Fibroblast of skin of left quadriceps (primary cell): ENCODE measurements at places on chromosomes 6 and 20.

DNA sequence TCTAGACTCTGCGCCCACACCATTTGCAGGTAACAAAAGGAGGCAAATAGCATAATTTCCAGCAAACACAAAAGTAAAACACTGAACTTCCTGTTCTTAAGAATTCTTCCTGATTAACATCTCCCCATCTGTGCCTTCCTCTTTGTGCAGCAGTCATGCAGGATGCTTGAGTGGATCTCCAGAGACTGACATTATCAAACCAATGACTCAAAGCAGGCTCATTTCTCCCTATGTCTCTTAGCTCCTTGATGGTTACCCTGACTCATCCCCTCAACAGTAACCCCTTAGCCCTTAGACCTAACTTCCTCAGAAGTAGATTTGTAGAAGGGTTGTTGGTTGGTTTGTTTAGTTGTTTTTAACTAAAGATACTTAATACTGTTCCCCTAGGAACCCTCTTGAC is 137.0 kb upstream of the RIN2 start:
- DNase-seq, result no peak

GRCh38 chr6:168050225-168050880 is 28.7 kb downstream of the FRMD1 start:
- no peak for DNase-seq

- DNase-seq, result peak; percentile 67
Observed at GRCh38 chr6:154613137-154613676, 102.7 kb upstream of the CNKSR3 start.

DNA sequence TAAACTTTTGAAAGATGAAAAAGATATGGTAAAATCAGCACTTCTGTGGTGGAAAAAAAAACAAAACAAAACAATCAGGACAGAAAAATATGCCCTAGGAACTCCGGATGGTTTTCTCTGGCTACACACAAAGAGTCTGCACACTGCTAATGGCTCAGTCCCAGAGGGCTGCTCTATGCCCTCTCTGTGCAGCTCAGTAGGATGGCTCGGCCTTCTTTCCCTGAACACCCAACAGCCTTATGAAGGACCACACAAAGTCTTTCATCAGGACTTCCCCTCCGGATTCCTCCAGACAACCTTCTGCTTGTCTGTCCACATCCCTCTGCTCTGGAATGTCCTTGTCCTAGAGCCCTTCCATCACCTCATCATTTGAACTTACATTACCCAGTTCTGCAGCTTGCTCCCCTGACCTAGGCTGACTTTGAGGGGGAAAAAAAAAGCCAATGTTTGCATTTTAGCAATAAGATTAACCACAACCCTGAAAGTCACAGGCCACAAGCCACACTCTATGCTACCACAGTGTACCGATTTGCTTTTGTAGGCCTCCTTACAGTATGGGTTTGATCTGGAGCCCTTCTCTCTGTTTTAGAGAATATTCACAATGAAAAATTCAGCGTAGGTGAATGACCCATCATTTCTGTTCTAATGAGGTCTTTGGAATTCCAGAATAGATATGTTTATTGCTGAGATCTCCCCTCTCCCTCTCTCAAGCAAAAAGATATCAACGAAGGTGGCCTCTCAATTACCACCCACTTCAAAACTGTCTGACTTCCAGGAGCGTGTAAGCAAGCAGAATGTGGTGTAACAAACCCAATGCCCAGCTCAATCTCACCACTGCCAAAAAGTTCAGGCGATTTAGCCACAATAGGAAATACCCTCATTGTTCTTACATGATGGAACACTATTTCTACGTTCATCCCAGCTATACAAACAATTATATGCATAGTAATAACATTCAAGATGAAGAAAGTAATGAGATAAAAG is 164.0 kb downstream of the GMDS start:
- DNase-seq, result no peak

GRCh38 chr6:28490205-28490890 is 25.2 kb downstream of the GPX6 start:
- DNase-seq, result no peak

GRCh38 chr6:116369540-116369939 is 1.2 kb upstream of the DSE start:
- no peak for DNase-seq

- no peak for DNase-seq
Observed at GRCh38 chr20:41393705-41394066, 27.1 kb upstream of the EMILIN3 start.

DNA sequence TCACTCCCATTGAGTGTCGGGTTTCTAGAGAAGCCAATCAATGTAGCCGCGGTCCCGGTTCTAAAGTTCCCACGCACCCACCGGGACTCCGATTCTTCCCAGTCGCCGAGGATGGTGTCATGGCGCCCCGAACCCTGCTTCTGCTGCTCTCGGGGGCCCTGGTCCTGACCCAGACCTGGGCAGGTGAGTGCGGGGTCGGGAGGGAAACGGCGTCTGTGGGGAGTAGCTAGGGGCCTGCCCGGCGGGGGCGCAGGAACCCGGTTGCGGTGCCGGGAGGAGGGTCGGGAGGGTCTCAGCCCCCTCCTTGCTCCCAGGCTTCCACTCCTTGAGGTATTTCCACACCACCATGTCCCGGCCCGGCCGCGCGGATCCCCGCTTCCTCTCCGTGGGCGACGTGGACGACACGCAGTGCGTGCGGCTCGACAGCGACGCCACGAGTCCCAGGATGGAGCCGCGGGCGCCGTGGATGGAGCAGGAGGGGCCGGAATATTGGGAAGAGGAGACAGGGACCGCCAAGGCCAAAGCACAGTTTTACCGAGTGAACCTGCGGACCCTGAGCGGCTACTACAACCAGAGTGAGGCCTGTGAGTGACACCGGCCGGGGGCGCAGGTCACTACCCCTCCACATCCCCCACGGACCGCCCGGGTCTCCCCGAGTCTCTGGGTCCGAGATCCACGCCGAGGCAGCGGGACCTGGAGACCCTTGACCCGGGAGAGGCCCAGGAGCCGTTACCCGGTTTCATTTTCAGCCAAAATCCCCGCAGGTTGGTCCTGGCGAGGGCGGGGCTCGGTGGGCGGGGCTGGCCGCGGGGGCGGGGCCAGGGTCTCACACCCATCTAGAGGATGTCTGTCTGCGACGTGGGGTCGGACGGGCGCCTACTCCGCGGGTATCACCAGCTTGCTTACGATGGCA is 35.2 kb upstream of the HLA-G start:
- DNase-seq, result no peak

GRCh38 chr6:142913511-142914047 is 31.4 kb downstream of the HIVEP2 start:
- DNase-seq, result no peak

DNA sequence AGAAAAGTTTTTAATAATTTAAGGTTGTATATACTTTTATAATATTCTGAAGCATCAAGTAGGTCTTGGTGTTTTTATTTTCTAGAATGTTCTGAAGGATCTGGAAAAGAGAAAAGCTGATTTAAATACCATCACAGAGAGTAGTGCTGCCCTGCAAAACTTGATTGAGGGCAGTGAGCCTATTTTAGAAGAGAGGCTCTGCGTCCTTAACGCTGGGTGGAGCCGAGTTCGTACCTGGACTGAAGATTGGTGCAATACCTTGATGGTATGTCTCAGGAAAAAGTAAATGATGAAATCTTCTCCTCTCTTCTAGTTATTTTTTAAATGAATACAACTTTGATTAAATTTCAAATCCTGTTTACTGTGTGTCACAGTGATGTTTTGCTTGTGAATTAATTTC is 225.7 kb downstream of the UTRN start:
- no peak for DNase-seq

DNA sequence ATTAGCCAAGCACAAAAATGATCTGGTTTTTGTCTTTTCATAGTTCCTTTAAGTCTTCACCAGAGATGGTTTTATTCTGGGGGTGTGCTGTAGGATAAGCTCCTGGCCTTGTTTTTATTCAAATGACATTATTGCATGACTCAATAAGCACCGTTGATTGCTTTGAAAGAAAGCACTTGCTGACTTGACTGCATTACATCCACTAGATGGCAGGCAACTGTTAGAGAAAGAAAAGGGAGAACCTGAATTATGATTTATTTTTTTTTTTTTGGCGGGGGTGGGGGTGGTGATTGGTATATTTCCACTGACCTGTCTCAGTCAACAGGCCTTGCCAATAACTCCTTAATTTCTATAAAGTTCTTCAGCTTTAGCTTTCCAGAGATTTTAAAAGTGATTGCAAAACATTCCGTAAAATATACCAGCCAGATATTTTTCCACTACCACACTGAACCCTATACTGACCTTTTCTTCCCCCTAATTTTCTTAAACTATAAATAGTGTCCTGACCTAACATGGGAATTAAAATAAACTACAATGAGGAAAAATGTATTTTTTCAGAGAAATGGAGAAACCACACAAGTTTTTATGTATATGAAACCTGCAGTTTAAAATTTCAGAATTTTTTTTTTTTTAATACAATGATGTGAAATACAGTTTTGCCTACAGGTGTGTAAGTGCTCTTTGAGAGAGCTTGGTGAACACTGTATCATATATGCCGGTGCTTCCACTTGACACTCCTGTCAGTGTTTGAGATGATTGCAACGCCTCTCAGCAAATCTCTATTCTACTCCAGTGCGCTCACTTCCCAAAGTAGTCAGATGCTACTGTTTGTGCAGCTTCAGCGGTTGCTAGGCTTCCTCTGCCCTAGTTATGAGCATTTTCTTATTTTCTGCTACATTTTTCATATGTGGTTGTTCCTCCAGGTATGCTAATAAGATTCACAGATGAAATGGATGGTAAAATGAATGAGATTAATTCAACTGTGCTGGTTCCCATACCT is 274.3 kb downstream of the CD109 start:
- DNase-seq, result peak; percentile 62

DNA sequence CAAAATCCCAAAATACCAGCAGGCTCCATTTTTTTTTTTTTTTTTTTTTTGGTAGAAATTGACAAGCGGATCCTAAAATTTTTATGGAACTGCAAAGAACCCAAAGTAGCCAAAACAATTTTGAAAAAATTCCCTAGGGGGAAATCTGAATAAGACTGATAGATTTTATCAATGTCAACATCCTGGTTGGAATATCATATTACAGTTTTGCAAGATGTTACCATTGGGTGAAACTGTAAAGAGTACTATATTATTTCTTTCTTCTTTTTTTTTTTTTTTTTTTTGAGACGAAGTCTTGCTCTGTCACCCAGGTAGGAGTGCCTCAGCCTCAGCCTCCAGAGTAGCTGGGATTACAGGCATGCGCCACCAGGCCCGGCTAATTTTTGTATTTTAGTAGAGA is 29.4 kb upstream of the BEND3 start:
- no peak for DNase-seq

GRCh38 chr20:58867211-58867610 is 14.7 kb downstream of the GNAS start:
- DNase-seq, result no peak

- no peak for DNase-seq
Observed at GRCh38 chr6:118768904-118769325, 117.5 kb upstream of the CEP85L start.

GRCh38 chr20:6588296-6588695 is 179.2 kb upstream of the BMP2 start:
- DNase-seq, result no peak

DNA sequence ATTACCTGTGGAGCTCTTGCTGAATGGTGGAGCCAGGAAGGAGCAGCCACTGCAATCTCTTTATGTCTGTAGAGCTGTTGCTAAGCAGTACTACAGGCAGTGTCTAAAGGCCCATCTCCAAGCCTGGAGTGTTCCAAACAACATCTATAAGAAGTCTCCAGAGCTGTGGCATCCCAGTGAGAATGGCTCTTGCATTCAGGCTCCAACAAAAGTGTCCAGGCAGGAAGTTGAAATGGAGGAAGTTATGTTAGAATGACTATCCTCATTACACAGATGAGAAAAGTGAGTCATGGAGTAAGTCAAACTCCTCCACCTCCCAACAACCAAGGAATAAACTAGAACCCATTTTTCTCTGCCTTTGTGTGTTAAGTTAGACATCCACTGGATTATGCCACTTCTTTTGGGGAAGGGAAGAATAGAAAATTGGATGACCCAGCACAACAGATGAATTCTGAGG is 288.5 kb upstream of the STXBP5 start:
- no peak for DNase-seq

- peak; percentile 97 for DNase-seq
Observed at GRCh38 chr6:37077905-37078296, 72.4 kb downstream of the FGD2 start.

DNA sequence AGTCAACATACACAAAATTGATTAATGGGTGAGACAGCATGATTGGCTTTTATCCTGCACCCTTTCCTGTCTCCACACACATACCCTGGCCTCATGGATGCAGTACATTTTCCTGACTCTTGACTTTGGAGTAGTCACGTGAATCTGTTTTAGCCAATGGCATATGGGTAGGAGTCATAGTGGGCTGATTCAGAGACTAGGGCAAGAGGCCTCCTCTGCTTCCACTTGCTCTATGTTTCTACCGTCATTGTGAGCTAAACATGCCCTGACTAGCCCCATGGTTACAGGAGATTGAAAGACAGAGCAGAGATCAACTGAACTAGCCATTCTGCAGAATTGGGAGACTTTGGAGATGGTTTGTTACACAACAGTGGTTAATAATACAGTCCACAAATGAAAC is 850.0 kb downstream of the DHX35 start:
- DNase-seq, result no peak

DNA sequence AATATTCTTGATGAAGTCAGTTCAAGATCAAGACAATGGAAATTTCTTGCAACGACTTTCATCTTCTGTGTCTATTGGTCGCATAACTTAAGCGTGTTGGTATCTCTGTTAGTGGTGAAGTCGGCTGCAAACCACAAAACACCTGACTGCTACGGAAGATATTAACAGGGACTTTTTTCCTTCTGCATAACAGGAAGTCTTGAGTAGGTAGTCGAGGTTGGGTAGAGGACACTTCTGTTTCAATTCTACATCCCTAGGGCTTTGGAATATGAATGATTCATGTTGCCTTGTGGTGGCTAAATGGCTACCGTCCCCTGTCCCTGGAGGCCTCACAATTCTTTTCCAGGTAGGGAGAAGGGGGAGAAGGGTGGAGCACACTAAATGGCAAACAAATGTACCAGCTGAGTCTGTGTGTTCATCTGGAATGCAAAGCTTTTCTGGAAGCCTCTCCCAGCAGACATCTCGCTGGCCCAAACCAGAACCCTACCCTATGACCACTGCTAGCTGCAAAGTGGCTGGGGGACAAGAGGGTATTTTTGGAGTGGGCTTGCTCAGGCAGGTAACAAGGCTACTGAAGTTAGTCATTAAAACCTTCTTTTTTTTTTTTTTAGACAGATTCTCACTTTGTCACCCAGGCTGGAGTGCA is 34.6 kb upstream of the NKX2-2 start:
- no peak for DNase-seq

DNA sequence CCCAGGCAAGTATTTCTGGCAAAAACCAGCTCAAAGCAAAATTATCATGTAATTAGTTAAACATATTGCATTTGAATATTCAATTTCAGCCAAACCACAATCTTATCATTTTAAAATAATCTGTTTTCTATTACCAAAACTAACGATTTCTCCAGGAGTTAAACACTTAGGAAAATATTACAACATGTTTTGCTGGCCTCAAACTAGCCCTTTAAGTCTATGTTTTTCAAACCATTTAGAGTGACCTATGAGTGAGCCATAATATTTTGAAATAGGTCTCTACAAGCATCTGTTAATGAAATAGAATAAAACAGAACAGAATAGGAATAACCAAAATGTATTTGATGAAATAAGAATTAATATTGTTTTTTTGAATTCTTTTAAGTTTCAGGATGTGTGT is 370.9 kb downstream of the COL12A1 start:
- no peak for DNase-seq
